ENCODE measurements at places on chromosomes 6 and 20. TPM values are rescaled to one million over a fixed set of nuclear protein-coding genes. Genes with fewer than 3 reads are reported as not detected.
A peak's percentile ranks its signal among the peaks of the same experiment; 100 is the strongest.

GRCh38 chr6:27758491-27758890 is 153.7 kb downstream of the OR2B2 start:
- DNase-seq = no peak

Gene HMGA1
- polyA plus RNA-seq = 927 TPM

GRCh38 chr20:47205577-47206123 is 150.8 kb downstream of the ZMYND8 start:
- DNase-seq = no peak

DNA sequence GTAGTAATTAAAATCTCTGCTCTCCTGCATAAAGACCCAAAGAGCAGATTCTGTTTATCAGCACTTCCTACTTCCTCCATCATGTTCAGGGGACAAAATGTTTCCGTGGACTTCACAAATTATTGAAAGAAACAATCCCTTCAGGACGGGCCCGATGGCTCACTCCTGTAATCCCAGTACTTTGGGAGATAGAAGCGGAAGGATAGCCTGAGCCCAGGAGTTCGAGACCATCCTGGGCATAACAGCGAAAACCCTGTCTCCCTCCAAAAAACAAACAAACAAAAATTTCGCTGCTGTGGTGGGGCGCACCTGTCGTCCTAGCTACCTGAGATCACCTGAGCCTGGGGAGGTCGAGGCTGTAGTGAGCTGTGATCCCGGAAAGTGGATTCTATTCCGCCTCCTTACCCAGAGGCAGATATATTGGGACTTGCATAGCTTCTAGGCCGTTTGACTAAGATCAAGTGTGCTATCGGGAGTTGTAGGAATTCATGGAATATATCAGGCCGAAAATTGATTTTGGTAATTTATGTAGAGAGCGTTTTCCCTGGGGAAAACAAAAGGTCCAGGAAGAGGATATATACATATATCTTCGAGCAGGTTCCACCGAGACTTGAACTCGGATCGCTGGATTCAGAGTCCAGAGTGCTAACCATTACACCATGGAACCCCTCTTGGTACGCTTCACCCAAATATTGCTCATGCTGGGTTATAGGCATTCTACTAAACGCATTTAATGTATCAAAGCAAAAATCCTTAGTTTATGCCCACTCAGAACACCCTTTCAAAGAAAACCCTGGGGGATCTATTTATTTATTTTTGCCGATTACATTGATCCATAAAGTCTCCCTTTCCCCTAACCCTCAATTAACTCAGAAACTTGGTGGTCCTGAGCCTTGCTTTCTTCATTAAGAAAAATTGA is 74.5 kb upstream of the ZNF184 start:
- DNase-seq = peak; percentile 76

DNA sequence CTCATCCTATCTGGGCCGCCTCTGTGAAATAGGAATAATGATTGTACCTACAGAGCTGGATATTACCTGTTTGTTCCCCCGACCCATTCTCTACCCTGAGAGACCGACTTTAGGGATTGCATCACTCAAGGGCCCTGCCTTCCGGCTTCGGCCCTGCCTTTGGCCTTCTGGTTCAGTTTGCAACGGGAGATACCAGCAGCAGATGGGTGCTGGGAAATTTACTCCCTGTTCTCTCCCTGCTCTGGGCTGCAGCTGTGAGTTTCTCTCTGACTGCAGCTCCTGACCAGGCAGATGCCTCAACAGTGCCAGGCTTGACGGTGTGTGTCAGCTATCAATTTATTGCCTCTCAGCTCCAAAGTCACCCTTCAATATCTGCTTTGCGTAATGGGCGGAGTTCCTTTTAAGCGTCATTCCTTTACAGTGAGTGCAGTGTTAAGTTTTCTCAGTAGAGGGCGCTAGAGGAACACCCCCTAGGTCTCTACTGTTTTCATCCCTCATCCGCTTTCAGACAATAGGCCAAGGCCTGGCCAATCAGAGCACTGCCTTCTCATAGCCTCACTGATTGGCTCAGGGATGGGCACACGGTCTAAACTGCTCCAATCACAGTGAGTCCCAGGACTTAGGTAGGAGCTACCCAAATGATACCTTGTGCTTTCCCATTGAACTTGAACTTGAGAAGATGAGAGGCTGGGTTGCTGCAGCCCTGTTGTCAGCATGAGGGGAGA is 30.0 kb downstream of the KCNG1 start:
- DNase-seq = peak; percentile 86

DNA sequence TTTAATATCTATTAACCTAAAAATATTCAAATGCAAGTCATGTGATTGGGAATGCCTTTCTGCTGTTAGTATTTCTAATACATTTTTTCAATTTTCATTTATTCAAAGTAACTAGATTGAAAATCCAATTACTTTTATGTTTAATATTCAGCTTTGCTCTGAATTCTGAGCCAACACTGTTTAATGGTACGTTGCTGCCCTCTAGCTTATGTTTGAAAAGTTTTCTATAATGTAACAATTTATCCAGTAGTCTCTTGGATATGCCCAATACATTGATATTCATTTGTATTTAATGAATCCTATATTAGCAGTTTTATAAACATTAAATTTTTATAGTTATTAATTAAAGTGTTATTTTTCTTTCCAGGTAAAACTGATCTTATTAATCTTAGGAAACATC is 47.4 kb downstream of the LGSN start:
- no peak for DNase-seq

GRCh38 chr6:78594668-78595066 is 272.7 kb upstream of the IRAK1BP1 start:
- no peak for DNase-seq

Gene GPRC6A
- polyA plus RNA-seq = not detected

DNA sequence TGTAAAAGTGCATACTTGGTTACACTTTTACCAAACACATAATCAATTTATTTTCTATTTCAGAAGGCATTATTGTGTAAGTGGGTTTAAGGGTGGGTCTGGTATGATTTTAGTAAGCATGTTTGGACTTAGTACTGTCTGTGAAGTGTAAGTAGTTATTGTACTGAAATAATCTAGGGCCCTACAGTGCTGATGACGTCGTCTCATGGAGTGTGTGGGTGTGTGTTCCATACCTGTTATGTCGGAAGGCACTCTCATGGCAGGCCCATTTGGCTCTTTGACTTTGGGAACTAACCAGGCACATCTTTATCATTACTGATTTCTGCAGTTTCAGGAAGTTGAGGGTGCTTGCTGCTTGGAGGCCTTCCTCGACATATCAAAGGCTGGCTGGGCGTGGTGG is 155.1 kb downstream of the SASH1 start:
- peak; percentile 28 for DNase-seq

GRCh38 chr6:2021713-2022125 is 223.7 kb downstream of the GMDS start:
- DNase-seq = peak; percentile 53

DNA sequence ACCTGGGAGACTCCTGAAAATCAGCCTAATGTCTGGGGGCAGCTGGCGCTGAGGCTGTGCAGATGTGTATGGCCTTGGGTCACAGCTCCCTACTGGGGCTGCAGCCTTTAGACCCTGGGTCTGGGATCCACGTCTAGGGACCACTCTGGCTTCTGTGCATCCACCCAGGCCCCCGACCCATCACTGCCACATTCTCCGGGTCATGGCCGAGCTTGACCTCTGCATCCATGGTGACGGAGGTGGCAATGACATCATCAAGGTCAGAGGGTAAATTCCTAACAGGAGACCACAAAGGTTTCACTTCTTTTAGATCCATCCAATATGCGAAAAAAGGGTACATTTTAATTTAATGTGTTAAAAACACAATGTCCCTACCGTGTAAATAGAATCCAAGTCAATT is 14.5 kb upstream of the PCMTD2 start:
- DNase-seq = no peak

DNA sequence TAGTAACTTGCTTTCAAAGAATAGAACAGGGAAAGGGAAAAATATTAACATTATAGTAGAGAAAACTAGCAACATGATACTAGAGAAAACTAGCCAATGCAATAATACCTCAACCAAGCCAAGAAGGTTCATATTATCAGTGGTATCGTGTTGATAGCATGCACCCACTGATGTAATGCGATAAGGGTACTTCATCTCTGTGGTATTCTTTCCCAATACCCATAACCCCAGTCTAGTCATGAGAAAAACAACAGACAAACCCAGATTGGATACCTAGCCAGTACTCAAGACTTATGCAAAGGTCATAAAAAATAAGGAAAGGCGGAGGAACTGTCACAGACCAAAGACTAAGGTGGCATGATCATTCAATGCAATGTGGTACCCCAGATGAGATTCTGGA is 21.0 kb downstream of the BLOC1S5 start:
- no peak for DNase-seq

DNA sequence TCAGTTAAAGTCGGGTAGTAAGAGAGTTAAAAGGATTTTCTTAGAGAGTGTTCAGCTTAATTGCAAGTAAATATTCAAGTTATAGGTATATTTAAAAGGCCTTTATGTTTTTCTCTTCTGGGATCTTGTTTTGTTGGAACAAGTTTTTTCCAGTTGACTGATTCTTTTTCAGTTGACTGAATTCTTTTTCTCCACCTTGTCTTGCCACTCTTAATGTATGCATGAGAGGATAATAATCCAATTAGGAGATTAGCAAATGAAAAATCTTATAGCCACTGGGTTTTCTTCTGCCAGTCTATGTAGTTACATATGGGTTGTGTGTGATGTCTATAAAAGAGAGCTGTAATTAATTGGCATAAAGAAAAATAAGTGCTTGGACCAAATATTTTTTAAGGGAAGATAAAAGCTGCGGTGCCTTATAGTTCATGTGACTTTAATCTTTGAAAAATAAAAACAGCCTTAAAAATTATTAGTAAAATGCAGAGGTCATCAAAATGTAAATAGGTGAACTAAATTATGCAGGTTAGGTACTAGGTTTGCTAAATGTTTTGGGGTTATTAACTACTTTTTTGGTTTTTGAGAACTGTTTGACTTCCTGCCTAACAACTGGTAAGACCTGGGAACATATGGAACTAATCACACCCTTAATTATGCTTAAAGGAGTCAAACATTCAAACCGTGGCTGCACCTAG is 367.2 kb downstream of the HTR1B start:
- no peak for DNase-seq

DNA sequence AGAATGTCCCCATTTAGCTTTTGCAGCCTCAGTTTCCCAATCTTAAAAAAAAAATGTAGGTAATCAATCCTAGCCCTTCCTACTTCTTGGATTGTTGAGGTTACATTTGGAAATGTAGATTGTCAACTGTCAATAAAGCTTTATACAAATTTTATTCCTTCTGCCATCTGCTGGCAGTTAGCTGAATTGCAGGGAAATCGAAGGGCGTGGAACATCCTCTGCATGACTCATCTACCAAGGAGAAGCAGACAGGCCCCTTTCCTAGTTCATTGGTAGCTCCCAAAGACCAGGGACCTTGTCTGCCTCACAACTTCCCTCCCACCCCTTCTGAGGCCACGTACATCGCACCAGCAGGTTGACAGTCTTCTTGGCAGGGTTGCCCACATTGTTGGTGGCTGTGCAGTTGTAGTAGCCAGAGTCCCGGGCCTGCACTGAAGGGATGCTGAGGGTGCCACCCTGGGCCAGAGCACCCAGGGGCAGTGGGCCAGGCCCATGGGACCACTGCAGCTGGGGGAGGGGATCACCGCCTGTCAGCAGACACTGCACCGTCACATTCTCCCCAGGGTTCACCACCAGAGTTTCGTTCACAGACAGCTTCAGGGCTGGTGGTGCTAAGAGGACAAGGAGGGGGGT is 43.6 kb downstream of the MDGA1 start:
- DNase-seq = no peak

DNA sequence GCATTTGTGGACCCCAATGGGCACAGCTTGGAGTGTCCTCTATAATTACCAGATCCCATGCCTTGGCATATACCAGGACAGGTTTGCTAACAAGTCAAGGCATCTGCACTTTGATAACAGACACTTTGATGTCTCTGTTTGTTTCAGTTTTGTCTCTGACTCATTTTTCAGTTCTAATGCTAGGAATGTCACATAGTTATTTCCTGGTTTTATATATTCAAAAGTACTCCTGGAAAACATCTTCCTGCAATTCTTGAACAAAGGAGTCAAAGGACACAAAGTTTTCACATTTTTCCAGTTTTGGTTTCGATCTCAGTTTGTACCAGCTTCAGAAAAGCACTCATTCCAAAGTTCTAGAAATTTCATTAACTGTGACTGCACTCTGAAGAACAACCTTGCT is 188.1 kb downstream of the FOXC1 start:
- no peak for DNase-seq
